ENCODE measurements at places on chromosomes 6 and 20.

DNA sequence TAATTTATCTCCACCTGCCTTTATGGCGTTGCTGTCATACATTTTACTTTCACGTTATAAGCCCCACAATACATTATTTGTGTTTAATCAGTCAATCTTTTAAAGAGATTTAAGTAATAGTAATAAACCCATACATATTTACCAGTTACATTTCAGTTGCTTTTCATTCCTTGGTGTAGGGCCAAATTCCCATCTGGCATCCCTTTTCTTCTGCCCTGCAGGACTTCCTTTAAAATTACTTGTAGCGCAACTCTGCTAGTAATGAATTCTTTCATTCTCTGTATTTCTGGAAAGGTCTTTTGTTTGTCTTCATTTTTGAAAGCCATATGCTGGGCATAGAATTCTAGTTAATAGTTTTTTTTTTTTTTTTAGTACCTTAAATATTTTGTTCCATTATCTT lies 24.9 kb downstream of the ZNF334 start:
- DNase-seq: no peak

DNA sequence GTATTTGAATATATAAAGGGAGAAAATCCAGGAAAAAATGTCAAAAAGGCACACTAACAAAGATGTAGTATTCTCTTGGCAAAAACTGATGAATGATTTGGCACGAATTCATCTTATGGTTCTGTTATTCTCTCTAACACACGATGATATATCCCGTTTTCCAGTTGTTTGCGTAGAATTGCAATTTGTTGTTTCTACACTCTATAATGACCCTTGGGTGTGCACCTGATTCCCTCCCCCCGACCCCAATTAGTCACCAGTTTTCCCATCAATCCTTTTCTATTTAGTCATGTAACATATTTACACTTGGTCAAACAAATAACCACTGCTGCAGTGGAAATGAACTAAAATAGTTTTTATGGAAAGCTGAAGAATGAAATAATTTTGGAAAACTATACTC lies 1.5 kb upstream of the ARID1B start:
- no peak for DNase-seq

DNA sequence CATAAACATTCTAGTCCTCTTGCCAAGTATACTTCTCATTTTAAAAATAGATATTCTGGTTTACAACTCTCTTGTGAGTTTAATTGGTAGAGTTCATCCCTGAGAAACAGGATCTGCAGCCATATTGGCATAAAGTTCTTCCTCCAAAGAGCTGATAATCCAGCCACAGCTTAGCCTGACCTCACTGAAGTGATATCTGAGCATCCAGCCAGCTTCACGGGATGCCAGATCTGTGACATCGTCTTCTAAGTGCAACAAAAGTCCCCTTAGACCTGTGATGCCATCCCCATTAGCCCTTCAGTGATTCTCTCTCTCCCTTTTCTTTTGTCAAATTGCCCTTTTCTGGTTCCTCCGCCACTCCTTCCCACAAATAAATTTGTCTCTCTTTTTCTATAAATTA lies 180.6 kb upstream of the STXBP5 start:
- no peak for DNase-seq

- DNase-seq: no peak
Measured at GRCh38 chr6:18488526-18489270, 101.5 kb downstream of the RNF144B start.

DNA sequence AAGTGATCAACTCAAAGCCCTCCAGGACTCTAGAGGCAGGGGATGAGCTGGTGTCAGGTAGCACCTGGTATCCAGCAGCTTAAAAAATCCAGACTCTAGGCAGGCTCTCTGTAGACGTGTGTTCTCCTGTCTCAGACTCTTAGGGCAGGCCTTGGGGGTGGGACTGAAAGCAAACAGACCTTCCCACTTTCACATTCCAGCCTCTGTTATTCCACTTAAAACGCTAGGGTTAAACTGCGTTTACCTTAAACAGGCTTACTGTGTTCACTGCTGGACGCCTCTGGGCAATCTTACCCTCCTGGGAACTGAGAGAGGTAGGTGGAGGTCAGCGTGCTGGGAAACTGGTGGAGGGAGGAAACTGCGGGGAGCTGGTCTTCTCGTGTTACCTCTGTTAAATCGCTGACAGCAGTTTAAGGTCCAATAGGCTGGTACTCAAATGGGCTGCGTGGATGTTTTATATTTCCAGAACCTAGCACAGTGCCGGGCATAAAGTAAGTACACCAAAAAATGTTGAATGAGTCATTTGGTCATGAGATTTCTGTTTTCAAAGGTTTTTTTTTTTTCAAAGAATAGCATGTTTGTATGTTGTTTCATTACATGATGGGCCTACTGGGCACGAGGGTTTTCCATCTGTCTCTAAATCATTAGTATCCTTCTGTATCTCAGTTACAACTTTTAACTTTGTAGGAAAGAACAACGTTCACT lies at the start of gene GCNT2:
Gene GCNT2, plus strand, starts transcription at position 248 of the 705 bp plus-strand sequence. CDS start 7,561 bp downstream, outside the sequence.
- no peak for DNase-seq

DNA sequence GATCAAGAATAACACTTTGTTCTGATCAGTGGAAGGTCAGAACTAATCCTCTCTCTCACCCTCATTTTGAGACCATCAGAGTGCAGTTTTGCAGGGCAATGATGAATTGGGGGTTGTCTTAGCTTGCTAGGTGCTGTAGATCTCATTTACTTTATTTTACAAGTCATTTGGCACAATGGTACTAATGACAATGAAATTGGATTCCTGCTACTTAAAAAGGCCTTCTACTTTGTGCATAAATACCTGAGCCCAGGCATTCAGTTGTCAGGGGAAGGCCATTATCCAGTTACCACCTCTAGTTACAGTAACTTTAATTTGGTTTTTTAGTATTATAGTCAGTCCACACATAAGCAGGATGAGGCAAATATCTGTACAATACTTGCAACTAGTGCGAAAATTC lies 240.0 kb downstream of the HDGFL1 start:
- DNase-seq: no peak

DNA sequence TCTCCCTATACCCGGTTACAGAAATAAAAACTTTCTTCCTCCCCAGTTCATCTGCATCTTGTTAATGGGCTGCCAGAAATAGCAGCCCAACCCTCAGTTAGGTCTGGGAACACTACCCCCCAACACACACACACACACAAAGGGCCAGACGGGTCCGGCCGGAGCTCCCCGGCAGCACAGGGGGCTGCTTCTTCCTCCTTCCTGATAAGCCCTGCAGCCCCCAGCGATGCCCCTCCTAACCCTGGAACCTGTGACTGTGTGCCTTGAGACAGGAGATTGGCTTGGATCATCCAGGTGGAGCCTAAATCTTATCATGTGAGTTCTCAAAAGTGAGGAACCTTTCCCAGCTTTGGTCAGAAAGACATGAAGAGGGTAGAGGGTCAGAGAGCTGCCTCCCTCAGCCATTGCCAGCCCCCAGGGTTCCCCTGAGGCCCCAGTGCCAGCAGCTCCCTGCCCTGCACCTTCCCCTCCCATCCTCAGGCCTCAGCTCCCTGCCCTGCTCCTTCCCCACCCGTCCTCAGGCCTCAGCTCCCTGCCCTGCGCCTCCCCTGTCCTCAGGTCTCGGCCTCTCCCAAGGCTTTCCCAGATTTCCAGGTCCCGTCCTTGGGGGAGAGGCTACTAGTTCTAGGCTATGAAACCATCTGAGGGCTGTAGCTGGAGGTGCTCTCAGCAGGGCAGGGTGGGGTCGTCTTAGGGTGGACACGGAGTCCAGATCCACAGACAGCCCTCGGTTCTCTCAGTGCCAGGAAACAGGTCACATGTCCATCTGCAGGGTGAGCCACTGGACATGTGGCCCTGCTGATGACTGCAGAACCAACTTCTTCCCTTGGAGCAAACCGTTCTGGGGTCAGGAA lies 34.5 kb upstream of the CST7 start:
- DNase-seq: no peak

DNA sequence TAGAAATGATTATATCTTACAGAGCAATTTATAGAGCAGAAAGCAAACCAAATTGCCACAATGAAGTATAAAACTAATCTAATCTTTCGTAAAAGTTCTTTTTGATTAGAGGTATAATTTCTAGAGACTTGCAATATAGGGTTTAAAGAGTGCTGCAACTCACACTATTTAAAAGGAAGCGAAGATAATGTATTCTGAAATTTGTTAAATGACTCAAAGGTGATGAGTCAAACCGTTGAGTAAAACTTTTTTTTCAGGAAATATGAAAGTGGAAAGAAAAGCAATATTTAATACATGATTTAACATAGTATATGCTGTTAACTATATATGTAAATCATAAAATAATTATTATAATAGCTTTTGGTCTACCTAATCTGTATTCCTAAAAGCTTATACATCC lies 133.6 kb downstream of the SYNE1 start:
- no peak for DNase-seq

DNA sequence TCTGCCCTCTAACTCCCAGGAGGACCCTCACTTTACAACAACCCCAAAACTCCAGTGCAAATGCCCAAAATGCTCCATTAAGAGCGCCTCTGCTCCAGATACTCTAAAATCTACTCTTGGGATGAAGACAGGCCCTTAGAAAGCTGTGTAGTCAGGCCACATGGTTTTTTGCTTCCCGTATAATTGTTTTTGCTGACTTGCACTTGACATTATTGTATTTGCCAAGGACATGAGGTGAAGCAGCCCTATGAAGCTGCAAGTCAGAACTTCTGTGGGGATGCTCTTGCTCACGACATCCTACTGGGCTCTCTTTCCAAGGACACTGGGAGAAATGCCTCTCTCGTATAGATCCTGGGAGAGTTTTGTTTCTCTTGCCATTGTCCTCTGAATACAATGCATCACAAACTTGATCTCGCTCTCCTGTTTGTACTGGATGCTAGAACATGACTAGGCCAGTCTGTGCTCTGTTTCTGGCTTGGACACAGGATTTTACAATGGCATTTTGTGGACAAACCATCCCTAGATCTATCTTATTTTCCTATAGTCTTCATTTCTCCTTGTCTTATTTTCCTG lies 177.2 kb upstream of the DTNBP1 start:
- no peak for DNase-seq

DNA sequence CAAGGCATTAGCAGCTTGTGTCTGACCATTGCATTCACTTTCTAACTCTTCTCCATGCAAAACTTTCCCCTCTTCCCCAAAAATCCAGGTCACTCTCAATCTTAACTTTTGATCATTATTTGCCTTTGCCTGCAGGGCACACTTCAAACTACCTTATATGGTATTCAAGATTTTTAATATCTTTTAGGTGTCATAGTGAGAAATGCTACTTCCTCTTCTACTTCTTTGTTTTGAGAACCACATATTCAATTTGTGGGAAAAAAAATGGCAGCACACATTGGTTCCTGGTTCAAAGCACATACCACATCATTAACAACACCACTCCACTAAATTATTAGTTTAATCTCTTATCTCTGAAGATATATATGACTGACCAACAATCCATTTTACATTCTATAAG lies 1267.0 kb upstream of the CITED2 start:
- no peak for DNase-seq
